Trophoblast cell (in vitro differentiated cells and primary cell): ENCODE measurements at places on chromosomes 1 and 21.

- no peak for DNase-seq
Observed at GRCh38 chr1:20724364-20725188, 6.8 kb upstream of the KIF17 start.

DNA sequence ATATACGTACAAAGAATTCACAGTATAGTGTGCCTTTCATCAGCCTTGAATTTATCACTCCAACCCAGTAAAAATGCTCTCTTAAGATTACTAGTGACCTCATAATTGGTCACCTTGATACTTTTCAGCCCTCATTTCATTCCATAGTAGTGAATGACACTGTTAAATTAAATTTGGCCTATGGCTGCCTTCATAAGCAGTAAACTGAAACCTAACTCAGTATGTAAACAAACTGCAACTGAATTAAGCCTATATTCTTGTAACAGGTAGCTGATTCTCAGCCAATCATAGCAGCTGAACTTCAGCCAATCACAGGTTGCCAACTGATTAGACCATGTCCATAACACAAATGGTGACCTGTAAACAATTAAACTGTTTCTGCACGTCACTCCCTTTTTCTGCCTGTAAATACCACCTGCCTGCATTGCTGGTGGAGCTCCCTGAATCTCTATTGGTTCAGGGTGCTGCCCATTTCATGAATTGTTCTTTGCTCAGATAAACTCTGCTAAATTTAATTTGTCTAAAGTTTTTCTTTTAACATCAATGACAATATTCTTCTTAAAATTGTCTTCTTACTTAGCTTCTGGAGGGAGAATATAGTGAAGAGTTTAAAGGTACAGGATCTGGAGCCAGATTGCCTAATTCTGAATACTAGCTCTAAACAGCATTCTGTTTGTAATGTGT is 24.0 kb upstream of the CAMSAP2 start:
- no peak for DNase-seq

DNA sequence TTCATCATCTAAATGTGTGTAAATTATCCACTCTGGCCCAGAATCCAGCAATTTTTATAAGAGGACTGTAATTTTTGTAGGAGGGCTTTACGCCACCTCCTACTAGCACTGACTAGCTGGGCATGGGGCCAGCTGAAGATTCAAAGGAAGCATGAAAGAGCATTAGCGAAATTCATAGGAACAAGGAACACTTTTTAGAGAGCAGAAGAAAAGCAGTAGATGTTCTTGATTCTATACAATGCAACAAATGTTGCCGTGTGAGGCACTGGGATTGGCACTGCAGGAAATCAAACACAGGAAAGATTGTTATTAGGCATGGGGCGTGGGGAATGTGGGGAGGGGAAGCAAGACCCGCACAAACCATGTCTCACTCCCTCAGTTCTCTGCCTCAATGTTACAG is 58.4 kb upstream of the PARP1 start:
- DNase-seq: no peak

DNA sequence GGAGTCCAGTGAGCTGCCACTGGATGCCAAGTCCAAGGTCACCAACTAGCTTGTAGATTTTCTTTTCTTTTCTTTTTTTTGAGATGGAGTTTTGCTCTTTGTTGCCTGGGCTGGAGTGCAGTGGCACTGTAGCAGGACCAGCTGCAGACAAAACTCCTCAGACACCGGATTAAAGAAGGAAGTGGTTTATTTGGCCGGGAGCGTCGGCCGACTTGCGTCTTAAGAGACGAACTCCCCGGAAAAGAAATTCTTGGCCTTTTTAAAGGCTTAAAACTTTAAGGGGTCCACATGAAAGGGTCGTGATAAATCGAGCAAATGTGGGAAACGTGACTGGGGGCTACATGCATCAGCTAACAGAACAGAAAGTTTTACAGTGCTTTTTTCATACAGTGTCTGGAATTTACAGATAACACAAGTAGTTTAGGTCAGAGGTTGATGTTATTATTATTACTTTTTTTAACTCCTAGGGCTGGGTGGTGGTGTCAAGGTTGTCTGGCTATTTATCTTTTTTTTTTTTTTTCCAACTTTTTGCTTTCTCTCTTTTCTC is 36.4 kb upstream of the CFAP126 start:
- DNase-seq: no peak

GRCh38 chr1:31725134-31725533 is 21.3 kb upstream of the COL16A1 start:
- DNase-seq: no peak

DNA sequence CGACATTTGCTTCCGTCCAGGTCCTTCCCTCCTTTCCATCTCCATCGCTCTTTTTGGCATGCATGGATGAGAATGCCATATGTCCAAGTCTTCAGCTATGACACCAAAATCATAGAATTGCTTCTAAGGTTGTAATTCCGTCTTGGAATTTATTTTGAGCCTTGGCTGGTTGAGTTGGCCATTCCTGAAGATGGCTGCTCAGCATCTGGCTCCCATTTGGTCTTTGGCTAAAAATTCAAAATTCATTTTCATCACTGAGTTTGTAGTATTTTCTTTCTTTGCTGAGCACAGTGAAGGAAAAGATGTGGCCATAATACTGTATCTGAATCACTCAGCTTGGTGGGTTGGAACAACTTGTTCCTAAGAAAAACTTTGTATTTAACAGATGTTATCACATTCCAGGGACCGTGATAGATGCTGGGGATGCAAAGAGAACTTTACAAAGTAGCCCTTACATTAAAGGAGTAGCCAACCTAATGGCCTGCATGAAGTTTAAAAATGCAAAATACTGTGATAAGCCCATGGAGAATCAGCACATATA is 15.6 kb downstream of the JUN start:
- DNase-seq: no peak

DNA sequence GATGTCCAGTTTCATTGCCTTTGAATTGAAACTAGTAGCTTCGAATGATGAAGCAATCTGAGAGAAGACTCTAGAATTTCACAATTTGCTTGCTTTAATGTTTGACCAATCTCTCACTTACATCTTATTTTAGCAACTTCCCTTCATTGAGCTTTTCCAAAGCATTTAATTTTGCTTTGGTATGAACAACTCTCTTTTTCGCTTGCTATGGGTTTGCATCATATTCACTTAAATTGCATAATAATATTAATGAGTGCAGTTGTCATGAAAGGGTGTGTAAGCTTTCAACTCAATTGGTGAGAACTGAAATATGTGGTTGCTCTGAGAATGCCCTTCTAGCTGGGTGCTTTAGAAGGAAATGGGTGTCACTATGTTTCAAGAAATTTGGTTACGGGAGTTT is 309.2 kb downstream of the HLX start:
- no peak for DNase-seq

DNA sequence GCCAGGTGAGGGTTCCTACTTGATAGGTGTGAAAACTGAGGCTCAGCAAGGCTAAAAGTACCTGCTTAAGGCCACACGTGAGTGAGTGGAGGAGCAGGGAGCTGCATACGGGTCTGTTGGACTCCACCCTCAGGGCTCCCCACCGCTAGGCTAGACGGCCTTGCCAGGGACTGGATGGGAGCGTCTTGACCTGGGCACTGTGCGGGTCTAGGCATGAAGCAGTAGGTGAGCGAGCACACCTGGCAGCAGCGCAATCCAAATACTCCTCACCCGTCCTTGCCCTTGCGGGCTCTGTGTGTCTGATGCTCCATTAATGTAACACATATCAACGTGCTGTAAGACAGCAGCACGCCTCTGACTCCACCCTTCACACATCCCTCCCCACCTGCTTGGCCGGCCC is 94.0 kb downstream of the LACTBL1 start:
- DNase-seq: no peak

DNA sequence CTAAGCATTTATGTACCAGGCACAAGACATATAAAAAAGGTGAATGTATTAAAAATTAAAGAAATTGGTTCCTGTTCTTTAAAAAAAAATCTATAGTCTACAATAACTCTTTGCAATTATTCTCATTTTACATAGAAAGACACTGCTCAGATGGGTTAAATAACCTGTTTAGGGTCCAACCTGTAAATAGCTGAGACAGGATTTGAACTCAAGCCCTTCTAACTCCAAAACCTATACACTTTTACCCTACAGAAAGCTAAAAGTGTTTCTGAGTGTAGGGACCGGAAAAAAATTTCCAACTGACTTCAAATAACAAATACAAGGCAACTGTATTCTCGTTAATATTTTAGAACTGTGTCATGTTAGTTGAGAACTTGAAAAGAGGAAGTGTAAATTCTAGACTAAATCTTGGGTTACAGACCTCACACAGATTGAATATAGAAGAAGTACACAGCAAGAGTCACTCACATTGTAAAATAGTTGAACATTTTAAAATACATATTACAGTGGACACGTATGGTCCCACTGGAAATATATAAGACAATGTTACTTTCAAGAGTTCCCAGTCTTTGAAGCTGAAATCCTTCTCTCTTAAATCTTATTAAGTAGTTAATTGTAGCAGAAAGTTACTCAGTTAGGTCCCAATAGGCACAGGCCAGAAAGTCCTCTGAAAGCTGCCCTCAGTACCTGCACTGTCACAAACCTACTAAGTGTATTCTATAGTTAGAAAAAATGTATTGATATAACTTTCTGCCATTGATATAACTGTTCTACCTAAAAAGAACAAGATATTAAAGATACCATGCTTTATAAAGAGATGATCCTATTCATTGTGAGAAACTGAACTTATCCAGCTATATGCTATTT is 7.3 kb downstream of the EDEM3 start:
- DNase-seq: no peak
